NCI-H2107 (cell line): ENCODE measurements at places on chromosomes 4 and X.

DNA sequence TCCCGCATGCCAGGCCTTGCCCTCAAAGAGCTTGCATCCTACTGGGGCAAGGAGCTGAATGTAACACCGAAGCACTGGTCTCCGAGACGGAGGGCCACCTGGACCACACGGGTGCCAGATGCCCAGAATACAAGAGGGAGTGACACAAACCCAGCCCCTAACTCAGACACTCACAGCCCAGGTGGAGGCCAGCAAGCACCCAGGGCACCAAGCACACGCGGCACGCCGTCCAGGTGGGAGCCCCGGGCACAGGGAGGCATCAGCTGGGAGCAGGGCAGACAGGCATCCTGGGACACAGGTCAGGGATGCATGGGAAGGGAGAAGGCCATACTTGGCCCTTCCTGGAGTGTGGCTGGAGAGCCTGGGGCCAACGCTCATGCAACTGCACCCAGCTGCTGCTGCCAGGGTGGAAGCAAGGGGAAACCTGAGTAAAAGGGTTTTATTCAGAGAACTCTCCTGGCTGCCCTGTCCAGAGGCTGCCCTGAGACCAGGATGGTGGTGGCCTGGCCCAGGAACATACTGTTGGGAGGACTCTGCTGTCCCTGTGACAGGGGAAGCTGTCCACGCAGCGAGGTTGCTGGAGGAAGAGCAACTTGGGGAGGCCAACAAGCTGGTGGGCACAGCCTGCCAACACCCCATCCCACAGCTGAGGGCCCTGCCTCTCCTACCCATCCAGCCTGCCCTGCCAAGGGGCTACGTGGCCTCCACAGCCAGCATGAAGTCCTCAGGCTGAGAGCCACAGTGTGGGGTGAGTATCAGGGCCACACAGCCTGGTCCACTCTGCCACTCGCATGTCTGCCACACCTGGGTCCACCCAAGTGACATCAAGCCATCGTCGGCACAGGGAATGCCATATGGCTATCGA lies 22.2 kb upstream of the PPP2R2C start:
- no peak for DNase-seq

DNA sequence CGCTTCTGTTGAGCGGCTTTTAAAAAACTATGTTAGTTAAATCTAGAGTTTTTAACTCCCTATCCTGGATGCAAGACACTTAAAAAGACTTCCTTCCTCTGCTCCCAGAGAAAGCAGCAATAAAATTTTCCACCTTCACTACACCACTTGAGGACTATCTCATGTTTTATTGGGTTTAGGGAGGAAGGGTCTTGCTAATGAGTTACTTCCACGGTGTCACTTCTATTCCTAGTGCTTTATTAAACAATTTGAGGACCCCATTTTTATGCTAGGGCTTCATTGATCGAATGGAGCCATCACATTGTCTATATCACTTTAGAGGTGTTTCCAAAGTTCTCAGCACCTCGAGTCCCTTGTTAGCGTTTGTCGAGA lies 3.7 kb upstream of the STIM2 start:
- DNase-seq: no peak

- DNase-seq: no peak
These were observed 565 bp downstream of the MOB1B start for GRCh38 chr4:70902577-70903290.

DNA sequence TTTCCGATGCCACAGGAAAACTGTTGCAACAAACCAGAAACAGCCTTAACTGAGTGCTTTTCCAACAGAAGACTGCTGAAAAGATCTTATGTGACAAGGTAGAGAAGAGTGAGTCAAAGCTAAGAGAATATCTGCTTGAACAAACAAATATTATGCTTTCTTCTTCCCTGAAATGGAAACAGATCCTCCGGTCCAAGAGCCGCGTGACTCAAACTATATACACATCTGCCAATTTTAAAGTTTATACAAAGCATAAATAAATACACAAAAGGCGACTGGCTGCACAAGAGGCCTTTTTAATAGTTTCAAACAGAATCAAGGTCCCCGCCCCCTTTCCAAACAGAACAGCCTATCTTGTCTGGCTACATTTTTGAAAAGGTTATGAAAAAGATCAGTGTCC lies 329.7 kb upstream of the F9 start:
- DNase-seq: no peak

- no peak for DNase-seq
These were observed 722.4 kb upstream of the TENM3 start for GRCh38 chr4:181520790-181521189.

DNA sequence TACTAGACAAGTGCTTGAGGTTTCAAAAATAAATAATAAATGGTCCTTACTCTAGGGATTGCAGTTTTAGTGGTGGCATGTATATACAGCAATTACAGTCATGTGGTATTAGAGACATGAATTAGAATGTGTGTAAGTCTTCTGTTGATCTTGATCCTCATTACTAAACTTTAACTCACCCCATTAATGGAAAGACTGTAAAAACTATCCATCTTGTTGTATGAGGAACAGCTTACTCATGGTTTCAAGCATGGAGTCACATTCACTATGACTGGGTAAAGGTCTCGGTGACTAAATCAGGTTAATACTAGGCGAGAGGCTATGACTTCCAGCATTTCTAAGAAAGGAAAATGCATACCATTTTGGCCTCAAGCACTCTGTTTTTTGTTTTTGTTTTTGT lies 107.0 kb upstream of the HPGD start:
- no peak for DNase-seq

- DNase-seq: no peak
These were observed 8.7 kb downstream of the RHOH start for GRCh38 chr4:40205259-40206198.

DNA sequence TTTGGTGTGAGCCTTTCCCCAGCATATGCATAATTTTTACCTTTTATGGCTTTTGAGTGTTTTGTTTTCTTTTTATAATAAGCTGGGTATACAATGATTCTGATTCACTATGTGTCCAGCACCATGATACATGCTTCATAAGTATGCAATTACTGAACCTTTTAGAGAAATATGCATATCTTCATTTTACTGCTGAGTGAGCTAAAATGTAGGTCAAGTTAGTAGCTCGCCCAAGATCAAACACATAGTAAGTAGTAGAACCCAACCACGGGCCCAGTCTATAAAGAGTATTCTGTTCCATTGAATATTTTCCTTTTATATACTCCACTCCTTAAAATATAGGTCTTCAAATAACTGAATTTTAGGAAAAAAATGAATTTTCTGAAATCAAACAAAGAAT lies 362.4 kb upstream of the HTR2C start:
- DNase-seq: no peak

- DNase-seq: no peak
These were observed 109.2 kb downstream of the FHDC1 start for GRCh38 chr4:153045111-153045982.

DNA sequence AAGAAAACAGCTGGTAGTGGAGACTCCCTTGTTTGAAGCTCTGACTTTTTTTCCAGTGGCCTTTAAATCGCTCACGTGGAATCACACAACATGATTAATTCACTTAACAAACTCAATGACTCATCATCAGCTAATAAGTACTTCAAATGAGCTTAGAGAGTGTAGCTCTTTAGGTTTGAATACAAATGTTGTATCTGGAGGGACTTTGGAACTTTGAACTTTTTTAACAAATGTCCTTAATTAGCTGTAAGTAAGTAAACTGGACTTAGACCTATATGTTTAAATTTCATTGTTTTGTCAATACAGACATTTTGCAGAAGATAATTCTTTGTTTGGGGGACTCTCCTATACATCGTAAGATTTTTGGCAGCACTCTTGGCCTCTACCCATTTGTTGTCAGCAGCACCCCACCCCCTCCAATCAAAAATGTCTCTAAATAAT lies 581.1 kb downstream of the SPRY1 start:
- no peak for DNase-seq

GRCh38 chr4:170698334-170698733 lies 608.6 kb upstream of the AADAT start:
- no peak for DNase-seq

DNA sequence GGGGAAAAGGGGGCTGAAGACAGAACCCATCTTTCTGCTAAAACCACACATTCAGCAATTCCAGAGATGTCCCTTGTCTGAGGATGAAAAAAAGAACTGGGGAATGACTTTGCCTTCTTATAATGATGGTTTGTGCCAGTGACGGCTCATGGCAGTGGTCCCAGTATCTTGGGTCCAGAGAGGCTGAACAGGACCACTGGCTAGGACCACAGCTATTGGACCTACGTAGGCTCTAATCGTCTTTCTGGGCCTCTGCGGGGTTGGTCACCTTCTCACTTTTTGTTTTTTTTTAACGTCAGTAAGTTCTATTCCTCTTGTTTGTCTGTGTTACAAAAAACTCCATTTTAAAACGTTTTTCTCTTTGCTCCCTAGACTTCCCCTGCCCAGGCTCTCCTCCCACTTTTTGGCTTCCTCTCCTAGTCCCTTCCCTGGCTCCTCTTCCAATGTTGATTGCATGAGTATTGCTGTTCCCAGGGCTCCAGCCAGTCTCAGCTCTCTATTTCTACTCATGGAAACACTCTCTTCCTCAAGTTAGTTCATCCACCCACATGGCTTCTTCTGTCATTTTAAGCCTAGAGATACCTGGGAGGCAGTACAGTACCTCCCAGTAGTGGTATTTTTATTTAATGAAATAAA lies 52.6 kb upstream of the STX18 start:
- DNase-seq: no peak

GRCh38 chr4:126427853-126428252 lies 1113.1 kb downstream of the FAT4 start:
- DNase-seq: no peak

GRCh38 chrX:80807992-80808735 lies 1.5 kb downstream of the BRWD3 start:
- DNase-seq: peak; percentile 66

- DNase-seq: no peak
These were observed 182.5 kb upstream of the INTU start for GRCh38 chr4:127450276-127450675.

DNA sequence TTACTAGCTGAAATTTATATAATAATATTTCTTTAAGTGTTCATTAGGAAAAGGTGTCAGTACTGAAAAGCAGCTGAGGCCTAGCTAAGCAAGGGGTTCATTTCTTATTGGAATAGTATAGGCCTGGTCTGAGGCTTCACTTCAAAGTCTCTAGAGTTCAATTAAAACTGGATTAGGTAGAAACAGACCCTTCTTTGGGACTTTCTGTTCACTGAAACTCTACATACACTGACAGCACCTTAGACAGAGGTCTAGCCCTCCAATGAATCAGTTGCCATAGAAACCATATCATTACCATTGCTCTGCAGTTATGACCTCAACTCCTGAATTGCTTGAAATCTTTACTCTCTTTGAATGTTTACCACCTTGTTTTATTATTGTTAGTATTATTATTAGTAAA lies 86.4 kb upstream of the MAB21L2 start:
- no peak for DNase-seq

DNA sequence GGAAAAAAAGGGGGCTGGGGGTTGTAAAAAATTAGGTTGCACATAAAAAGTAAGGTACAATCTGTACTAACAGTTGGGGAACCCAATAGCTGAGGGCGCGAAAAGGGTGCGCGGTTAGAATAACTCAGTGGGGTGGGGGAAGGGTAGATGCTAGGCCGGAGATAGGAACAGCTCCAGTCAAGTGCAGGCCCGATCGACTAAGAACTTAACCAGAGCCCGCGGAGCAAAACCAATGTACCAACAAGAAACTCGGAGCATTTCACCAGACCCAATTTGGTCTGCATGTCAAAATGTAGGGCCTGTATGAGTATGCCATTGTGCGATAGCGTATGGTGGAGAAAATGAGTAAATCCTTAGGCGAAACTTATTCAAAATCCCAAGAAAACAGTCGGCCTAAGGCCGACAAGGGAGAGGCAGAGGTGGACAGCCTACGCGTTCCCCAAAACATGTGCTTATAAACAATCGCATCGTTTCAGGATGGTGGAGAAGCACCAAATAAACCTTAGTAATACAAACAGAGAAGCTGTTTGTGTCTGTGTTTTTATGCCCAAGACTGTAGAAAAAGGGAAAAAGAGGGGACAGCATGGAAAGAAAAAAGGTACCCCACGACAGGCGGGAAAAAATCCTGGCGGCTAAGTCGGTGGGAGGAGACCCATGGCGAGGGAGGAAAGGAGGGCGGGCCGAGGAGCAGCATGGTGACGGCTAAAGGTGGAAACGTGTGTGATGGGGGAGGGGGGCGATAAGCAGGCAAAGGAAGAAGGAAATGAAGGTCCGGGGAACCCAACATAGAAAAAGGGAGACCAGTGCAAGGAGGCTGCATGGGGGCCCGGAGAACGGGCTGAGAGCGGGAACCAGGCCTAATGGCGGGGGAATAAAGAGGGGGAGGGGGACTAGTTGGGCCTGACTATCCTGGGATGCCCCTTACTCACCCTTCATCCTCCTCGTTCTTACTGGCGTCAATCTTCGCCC lies 990 bp downstream of the HNRNPD start:
- DNase-seq: peak; percentile 21

DNA sequence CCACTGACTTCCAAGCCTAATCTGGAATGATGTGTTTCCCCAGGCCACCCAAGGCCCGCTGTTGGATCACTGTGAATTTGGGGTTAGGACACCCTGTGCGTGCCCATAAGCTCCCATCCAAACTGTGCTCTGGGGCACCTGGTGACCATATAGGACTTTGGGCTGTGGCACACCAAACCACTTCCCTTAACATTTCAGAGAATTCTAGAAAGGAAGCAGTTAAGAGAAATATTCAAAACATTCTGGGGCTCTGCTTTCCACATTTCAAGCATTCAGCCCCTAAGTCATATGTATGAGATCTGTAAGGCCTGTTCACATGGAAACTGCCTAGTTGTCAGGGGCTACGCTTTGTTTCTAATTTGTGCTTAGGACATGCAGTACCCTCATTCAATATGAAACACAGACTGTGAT lies 14.4 kb downstream of the VGLL1 start:
- no peak for DNase-seq

DNA sequence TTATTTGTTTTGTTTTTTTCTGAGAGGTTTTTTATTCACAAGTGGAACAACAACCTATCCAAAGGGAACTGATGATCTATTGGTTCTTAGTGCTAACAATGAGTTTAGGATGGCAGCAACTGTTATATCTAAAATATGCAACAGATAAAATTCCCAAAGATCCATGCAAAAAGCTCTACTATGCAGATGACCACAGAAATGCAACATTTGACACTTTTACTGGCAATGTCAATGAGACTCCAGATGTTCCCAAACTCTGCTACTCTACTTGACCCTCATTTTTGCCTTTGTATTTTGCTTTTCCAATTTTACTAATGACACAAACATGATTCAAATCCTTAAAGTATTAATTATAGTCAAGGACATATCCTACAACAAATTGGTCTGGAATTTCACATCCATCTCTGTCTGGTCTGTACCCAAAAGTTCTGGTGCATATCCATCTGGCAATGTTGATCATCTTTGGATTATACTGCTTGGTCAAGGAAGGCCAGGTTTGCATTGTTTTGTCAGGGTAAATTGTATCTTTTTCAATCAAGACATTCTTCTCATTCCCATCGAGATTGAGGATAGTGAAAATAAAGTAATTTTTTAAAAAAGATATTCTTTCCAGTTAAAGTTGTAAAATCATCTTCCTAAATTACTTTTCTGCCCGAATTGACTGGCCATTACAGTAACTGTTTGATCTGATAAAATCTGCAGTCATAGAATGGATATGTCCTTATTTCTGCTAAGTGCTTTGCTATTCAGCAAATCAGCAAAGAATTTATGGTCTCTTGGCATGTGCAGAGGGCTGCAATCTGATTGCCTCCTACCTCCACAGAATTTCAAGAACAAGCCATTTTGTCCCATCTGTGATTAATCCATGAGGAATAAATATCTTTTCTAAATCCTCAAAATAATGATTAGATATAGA lies 73.6 kb downstream of the FGFBP1 start:
- DNase-seq: no peak

GRCh38 chrX:39613482-39613995 lies 484.2 kb downstream of the BCOR start:
- peak; percentile 51 for DNase-seq

- no peak for DNase-seq
These were observed 694.0 kb downstream of the KCTD8 start for GRCh38 chr4:43754566-43754965.
